Pancreas (tissue), 10 donors: ENCODE measurements at places on chromosomes 13 and 19. TPM values are rescaled to one million over a fixed set of nuclear protein-coding genes. Genes with fewer than 3 reads are reported as not detected.

PLIN3 gene
- 9.6 TPM for polyA plus RNA-seq

- H3K27ac ChIP-seq: no peak overlapping the region
- no peaks in the 10 kb centered on the region for H3K4me1 ChIP-seq
- no peaks in the 10 kb centered on the region for H3K27me3 ChIP-seq
- no peak overlapping the region for H3K4me3 ChIP-seq
Observed at GRCh38 chr19:14545716-14546082, 16.3 kb downstream of the TECR start.

DNA sequence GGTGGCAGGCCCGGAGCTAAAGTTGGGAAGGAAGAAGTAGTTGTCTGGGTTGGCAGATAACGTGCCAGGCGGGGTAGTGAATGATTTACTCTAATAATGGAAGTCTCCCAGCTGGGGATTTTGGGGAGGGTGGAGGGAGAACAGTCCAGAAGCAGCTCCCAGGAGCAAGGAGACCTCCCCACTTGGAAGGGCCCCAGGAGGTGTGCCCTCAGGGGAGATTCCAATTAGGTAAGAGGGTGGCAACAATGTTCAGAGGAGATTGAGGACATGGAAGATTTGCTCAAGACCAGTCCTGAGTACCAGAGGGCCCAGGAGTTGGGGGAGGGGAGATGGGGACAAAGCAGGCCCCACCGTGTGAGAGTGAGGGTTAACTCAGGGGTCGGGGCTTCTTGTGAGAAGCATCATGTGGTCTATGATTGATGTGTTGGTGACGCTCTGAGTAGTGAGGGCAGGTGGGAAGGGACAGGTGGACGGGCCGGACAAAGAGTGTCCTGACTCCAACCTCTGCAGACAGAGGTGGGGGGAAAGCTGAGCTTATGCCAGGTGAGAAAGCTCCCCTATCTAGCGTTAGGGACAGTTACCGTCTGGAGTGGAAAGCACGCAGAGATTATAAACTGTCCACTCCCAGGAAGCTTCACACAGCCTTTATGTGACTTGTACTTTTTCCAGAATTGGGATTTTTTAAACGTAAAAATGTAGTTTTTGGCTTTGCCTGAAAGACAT lies 3.5 kb downstream of the SPINT2 start:
- no peaks in the 10 kb centered on the region for H3K27me3 ChIP-seq
- H3K36me3 ChIP-seq: no peaks in the 10 kb centered on the region
- H3K27ac ChIP-seq: peak overlapping the region; percentile 53
- peaks cover 30% of the 10 kb centered on the region for H3K4me1 ChIP-seq

IGFL2 gene
- not detected for polyA plus RNA-seq

DNA sequence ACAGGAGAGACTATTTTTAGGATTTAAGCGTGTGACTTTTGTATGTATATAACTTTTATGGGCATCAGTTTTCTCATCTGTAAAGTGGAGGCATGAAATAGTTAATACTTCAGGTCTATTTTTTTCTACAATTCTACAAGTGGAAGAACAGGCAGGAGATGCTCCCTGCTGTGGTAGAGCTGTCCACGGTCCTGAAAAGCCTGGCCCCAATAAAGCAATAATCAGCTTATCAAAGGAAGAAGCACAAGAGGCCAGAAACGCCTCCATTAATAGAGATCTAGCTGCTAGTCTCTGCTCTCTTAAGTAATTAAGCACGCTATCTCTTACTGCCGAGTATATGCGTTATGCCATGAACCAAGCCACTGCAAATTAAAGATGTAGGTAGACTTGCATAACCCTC lies 28.0 kb upstream of the WASF3 start:
- H3K27ac ChIP-seq: no peak overlapping the region
- H3K27me3 ChIP-seq: no peaks in the 10 kb centered on the region
- no peaks in the 10 kb centered on the region for H3K36me3 ChIP-seq

CRB3 gene
- 28.5 TPM for polyA plus RNA-seq

DNA sequence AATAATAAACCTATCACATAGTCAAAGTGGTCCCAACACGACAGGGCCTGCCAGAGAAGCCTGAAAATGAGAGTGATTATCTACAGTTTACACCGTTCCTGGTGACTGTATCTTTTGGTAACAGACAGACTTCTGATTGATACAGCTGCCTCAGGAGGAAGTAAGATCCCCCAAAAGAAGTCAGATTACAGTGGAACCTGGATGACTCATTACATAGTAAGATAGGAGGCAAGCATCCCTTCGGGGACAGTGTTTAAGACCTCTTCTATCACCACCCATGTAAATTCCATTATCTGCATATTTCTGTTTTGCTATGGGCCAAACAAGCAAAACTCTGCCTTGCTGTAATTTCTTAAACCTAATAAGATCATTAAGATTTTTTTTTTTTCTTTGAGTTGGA lies 44.0 kb upstream of the FLT1 start:
- H3K4me1 ChIP-seq: no peaks in the 10 kb centered on the region
- no peak overlapping the region for H3K4me3 ChIP-seq
- H3K27ac ChIP-seq: no peak overlapping the region
- no peak for DNase-seq
- no peaks in the 10 kb centered on the region for H3K27me3 ChIP-seq

PEG3 gene
- 1.7 TPM for polyA plus RNA-seq

- no peak overlapping the region for H3K4me3 ChIP-seq
- no peak overlapping the region for H3K27ac ChIP-seq
- H3K4me1 ChIP-seq: no peaks in the 10 kb centered on the region
- no peaks in the 10 kb centered on the region for H3K27me3 ChIP-seq
- DNase-seq: no peak
Observed at GRCh38 chr13:76293346-76293745, 592.9 kb downstream of the KCTD12 start.

SPTBN4 gene
- polyA plus RNA-seq: 9.4 TPM

DNA sequence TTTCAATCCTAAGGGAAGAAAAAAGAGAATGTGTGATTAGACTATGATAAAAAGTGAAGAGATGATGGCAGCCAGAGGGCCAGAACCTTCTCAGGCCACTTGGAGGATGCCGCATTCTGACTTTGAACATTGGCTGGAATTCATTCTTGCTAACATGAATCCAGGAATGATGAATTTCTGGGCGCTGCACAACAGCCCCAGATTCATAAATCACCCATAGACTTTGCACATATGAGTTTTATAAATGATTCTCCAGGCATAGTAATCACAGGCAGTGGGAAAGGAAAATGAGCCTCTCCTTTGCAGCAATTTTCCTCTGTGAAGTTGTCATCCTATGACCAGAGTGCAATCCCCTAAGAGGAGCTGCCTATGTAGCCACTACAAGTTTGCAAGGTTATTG lies 555.4 kb downstream of the KCTD12 start:
- no peak overlapping the region for H3K4me3 ChIP-seq
- no peaks in the 10 kb centered on the region for H3K36me3 ChIP-seq
- no peak for DNase-seq
- H3K27me3 ChIP-seq: no peaks in the 10 kb centered on the region

SLAIN1 gene
- polyA plus RNA-seq: 4.8 TPM

- peak; percentile 60 for DNase-seq
- H3K27me3 ChIP-seq: no peaks in the 10 kb centered on the region
- H3K36me3 ChIP-seq: no peaks in the 10 kb centered on the region
- peak within 1 kb of the TSS; percentile 62 for H3K4me3 ChIP-seq
- no peaks in the 10 kb centered on the region for H3K4me1 ChIP-seq
Observed at GRCh38 chr13:75635828-75636435, at the start of gene LMO7. TSS of gene LMO7 (plus strand) at chr13:75636330. CDS start at chr13:75636658, 328 bp downstream.

CYSLTR2 gene
- 0.15 TPM for polyA plus RNA-seq

ZNF429 gene
- 10.0 TPM for polyA plus RNA-seq

DNA sequence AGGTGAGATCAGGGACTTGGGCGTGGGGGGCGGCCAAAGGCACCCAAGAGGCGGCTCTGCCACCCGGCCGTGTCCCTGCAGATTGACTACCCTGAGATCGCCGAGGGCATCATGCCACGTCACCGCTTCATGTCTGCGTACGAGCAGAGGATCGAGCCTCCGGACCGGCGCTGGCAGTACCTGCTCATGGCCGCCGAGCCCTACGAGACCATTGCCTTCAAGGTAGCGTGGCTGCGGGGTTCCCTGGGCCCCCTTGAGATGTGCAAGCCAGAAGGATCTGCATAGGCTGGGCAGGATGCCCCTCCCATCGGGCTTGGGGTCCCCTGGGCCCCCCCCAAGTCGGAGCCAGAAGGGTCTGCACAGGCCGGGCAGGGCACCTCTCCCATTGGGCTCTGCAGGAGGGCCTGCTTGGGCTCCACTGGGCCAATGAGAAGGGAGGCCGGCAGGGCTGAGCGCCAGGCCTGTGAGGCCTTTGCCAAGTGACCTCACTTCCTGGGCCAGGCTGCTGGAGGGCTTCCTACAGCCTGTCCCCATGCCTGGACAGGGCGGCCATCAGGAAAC lies 2.2 kb upstream of the AMH start:
- no peak for DNase-seq
- peaks cover 3% of the 10 kb centered on the region for H3K4me1 ChIP-seq
- peaks cover 4% of the 10 kb centered on the region for H3K27me3 ChIP-seq
- no peak overlapping the region for H3K27ac ChIP-seq
- H3K36me3 ChIP-seq: peaks cover 4% of the 10 kb centered on the region
- no peak overlapping the region for H3K4me3 ChIP-seq

CDADC1 gene
- 2.5 TPM for polyA plus RNA-seq

TIMM50 gene
- 38.6 TPM for polyA plus RNA-seq

GRCh38 chr13:46131705-46132104 lies 26.9 kb upstream of the CPB2 start:
- DNase-seq: no peak
- H3K4me1 ChIP-seq: peaks cover 3% of the 10 kb centered on the region
- H3K27me3 ChIP-seq: no peaks in the 10 kb centered on the region
- no peak overlapping the region for H3K27ac ChIP-seq
- H3K4me3 ChIP-seq: no peak overlapping the region

DNA sequence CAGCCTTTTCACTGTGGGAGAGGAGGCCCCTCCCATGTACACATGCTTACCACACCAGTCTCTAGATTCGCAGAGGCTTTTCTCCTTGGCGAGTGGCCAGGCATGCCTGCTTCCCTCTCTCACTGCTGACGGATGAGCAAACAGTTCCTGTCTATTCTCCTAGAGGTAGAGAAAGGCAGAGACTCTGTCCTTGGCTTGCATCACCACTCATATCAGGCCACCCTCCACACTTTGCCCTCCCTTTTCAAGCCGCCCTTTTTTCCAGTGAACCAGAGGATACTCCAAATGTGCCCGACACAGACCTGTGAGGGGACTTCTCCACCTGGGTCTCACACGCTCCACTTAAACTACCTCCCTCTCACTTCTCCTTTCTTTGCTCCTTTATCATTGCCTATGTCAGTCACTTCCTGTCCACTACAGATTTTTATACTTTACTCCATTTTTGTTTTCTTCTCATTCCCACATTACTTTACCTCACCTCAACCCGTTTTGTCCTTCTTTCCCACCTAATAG lies 284.6 kb downstream of the DNAJC15 start:
- H3K4me3 ChIP-seq: no peak overlapping the region
- no peak overlapping the region for H3K27ac ChIP-seq
- peak; percentile 57 for DNase-seq
- H3K27me3 ChIP-seq: no peaks in the 10 kb centered on the region

DNA sequence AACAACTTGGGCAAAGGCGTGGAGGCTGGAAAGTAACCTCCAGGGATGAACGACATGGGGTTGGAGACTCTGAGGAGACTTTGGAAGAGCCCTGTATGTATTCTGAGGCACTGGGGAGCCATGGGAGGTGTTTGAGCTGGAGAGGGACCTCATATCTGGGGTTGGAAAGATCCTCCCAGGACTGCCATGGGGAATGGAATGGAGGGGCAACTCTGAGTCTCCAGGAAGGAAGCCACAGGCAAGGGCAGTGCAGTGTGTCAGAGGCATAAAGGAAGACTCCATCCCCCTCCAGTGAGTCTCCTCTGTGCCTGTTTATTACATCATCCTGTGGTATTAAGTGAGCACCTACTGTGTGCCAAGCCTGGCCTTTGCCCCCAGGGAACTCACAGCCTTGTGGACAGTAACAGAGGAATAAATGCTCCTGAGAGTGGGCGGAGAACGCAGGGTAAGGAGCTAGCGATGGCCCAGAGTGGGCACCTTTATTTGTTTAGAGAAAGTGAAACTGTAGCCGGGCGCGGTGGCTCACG lies 7.7 kb downstream of the PEAK3 start:
- H3K36me3 ChIP-seq: peaks cover 5% of the 10 kb centered on the region
- no peak overlapping the region for H3K4me3 ChIP-seq
- H3K27me3 ChIP-seq: no peaks in the 10 kb centered on the region
- H3K4me1 ChIP-seq: peaks cover 12% of the 10 kb centered on the region

GRCh38 chr13:110305949-110306339 lies 1.0 kb downstream of the COL4A1 start:
- no peak for DNase-seq
- H3K36me3 ChIP-seq: no peaks in the 10 kb centered on the region
- H3K27ac ChIP-seq: peak overlapping the region; percentile 55
- H3K4me3 ChIP-seq: peak overlapping the region; percentile 33
- no peaks in the 10 kb centered on the region for H3K27me3 ChIP-seq

DNA sequence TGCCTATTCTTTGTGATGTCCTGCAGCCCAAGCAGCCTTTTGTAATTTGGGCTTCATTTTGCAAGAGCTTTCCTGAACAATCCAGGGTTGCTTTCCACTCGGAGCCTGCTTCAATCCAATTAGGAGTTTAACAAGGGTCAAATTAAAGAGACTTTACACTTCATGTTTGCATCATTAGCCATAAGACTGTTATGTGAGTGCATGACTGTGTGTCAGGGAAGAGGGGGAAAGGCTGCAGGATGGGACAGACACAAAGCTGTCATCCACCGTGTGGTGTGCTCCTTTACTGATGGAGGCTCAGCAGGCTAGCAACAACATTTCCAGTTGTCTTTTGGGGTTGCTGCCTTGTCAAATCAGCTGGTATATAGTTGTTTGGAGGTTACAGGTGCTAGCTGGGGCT lies 23.7 kb upstream of the MAB21L1 start:
- no peaks in the 10 kb centered on the region for H3K27me3 ChIP-seq
- no peak for DNase-seq
- H3K4me3 ChIP-seq: no peak overlapping the region
- H3K4me1 ChIP-seq: no peaks in the 10 kb centered on the region

GRCh38 chr19:11580116-11580515 lies 2.7 kb upstream of the ACP5 start:
- no peaks in the 10 kb centered on the region for H3K36me3 ChIP-seq
- H3K27me3 ChIP-seq: no peaks in the 10 kb centered on the region
- H3K27ac ChIP-seq: no peak overlapping the region
- DNase-seq: no peak
- H3K4me1 ChIP-seq: no peaks in the 10 kb centered on the region

DNA sequence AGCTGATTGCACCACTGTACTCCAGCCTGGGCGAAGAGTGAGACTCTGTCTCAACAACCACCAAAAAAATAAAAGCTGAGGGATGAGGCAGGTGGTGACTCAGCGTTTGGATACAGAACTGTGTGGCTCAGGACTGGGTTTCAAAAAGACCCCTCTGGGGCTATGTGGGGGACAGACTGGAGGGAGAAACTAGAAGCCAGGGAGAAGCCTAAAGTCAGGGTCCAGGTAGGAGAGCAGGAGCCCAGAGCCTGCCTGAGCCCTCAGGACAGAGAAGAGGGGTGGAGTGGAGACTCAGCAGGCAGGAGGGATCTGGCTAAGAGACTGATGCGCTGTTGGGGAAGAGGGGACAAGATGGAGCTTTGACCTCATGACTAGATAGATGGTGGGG lies 1.8 kb upstream of the CD37 start:
- H3K27ac ChIP-seq: no peak overlapping the region
- H3K4me1 ChIP-seq: no peaks in the 10 kb centered on the region
- H3K27me3 ChIP-seq: no peaks in the 10 kb centered on the region

LRP3 gene
- polyA plus RNA-seq: 9.2 TPM
